GM04504 (cell line): ENCODE measurements at places on chromosomes 1 and 21.
A peak's percentile ranks its signal among the peaks of the same experiment; 100 is the strongest.

DNA sequence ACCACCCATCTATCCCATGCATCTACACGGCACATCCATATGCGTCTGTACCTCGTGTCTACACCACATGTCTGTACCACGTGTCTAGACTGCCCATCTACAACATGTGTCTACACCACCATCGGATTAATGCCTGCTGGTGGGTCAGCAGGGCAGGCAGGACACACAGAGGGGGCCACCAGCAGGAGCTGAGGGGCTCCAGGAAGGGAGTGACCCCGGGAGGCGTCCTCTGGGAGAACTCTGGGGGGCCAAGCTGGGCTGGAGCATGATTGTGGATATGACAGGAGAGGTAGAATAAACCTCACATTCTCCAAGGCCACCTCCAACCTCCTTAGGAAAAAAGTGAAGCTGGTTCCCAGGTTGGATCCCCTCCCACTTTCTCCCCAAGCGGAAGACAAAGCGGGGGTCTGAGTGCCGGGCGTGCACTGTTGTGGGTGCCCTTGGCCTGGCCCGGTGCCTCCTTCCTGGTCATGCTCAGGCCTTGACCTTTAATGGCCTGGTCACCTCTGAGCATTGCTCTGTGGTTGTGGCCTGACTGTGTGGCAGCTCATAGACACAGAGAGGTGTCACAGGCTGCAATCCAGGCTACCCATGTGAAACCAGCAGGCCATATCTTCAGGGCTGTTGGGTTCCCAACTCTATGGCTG lies 881 bp upstream of the ACTRT2 start:
- no peak for DNase-seq

DNA sequence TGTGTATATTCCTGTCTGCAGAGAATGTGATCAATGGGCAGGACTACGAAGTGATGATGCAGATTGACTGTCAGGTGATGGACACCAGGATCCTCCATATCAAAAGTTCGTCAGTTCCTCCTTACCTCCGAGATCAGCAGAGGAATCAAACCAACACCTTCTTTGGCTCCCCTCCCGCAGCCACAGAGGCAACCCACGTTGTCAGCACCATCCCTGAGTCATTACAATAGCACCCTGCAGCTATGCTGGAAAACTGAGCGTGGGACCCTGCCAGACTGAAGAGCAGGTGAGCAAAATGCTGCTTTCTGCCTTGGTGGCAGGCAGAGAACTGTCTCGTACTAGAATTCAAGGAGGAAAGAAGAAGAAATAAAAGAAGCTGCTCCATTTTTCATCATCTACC lies 65.2 kb downstream of the OLFML2B start:
- no peak for DNase-seq

- DNase-seq, result peak; percentile 47
Observed at GRCh38 chr1:11134251-11134897, 34.7 kb upstream of the EXOSC10 start.

DNA sequence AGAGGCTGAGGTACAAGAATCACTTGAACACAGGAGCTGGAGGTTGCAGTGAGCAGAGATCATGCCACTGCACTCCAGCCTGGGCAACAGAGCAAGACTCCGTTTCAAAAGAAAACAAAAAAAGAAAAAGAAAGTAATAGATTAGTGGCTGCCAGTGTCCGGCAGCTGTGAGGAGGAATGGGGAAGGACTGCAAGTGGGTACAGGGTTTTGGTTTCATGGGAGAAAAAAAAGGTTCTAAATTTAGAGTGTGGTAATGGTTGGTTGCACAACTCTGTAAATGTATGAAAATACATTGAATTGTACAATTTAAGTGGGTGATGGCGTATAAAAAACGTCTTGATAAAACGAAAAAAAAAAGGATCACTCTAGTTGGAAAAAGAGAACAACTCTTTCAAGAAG lies 6.7 kb downstream of the TAF1A start:
- DNase-seq, result no peak

DNA sequence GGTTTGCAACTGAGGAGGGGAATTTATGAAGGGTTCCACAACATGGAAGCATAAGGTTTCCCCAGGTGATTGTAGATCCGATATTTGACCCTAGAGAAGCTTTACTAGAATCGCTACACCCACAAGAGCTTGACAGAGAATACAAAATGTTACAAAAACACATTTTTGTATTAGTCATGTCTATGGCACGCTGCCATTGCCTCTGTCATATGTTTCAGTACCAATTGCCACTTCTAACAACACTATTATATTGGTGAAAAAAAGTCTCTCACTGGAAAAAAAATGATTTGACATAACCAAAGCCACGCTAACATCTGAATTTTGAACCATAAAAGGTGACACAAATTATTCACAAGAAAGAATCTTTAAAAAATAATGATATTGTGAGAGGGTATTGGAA lies 214.5 kb downstream of the KCNT2 start:
- DNase-seq, result peak; percentile 24

GRCh38 chr1:160638540-160638857 lies 8.3 kb downstream of the SLAMF1 start:
- no peak for DNase-seq

DNA sequence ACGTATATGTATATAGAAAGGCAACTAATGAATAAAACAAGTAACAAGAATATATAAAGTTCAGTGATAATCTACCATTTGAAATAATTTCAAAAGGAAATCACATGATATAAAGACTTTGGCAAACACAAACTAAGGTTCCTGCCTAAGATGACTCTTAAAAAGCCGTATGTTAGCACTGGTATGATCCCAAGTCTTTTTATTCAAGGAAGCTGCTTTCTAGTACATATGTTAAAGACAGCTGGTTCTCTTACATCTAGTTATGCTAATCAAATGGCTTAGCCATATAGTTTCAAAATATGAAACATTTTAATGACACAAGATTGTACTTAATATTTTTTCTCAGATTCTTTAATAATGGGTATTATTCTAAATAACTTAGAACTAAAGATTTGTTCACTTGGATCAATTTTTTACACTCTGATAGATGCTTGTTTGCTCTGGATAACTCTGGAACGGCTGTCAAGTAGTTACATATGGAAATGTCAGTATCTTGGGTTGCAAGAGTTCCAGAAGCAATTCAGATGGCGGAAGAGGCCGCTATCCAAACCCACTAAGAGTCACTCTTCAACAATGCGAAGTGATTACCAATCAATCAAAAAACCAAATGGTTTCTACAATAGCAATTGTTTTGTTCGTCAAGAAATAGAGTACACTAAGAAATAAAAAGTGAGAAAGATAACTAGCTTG lies 21.4 kb downstream of the STX6 start:
- no peak for DNase-seq

GRCh38 chr1:21633141-21633755 lies 35.9 kb downstream of the RAP1GAP start:
- DNase-seq, result no peak

GRCh38 chr1:221805121-221805520 lies 63.2 kb upstream of the DUSP10 start:
- DNase-seq, result no peak

DNA sequence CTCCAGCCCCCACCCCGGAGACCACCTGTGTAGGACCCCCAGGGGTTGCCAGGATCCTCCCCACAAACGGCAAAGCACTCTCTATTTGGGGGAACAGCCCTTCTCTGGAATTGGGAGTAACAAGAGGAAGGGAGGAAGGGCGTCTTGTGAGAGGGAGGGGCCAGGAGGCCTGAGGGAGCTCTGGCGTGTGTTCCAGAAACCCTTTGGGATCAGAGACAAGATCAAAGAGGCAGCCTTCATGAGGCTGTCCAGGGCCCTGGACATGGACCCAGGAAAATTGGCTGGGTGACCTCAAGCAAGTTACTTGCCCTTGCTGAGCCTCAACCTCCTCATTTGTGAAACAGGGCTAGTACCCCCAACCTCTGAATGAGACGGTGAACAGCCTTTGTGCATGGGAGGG lies 18.1 kb upstream of the ECE1 start:
- no peak for DNase-seq

DNA sequence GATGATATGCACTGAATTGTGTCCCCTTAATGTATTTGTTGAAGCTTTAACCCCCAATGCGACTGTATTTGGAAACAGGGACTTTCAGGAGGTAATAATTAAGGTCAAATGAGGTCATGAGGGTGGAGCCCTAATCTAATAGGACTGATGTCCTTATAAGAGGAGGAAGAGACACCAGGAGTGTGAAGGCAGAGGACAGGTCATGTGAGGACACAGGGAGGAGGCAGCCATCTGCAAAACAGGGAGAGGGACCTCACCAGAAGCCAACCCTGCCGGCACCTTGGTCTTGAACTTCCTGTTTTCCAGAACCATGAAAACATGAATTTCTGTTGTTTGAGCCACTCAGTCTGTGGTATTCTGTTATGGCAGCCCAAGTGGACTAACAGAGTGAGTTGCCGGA lies 15.3 kb downstream of the SYF2 start:
- DNase-seq, result no peak

DNA sequence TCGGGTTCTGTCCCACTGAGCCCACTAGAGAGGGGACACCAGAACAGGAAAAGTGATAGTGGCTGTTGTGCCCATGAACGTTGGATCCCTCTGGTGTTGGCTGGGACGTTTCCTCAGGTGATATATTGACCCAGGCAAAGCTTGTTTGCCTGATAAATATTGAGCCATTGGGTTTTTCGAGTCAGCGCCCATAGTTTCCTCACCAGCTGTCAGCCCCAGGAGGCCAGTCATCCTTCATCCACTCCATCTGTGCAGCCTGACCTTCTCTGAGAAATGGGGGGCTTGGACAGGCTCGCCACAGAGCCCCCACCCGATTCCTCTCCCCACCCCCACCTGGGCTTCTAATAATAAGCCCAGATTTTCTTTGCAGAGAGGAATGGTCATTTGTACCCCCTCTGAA lies 13.3 kb downstream of the DISP3 start:
- DNase-seq, result no peak

DNA sequence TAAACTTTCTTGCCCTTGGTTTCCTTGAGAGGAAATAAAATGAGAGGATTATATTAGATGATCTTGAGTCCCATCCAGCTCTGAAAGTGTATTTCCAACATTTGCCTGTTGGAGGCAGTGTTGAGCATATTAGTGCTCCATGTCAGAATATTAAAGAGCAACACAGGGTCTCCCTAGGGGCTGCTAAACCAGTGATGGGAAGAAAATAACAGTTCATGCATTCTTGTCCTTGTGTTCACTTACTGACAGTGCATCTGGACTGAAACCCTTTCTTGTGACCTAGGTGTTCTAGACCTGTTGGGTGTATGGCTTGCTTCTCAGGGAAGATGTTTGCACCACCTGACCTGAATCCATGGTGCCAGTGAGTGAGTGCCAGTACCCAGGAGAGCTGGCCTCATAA lies 124.7 kb upstream of the KIAA0040 start:
- no peak for DNase-seq

DNA sequence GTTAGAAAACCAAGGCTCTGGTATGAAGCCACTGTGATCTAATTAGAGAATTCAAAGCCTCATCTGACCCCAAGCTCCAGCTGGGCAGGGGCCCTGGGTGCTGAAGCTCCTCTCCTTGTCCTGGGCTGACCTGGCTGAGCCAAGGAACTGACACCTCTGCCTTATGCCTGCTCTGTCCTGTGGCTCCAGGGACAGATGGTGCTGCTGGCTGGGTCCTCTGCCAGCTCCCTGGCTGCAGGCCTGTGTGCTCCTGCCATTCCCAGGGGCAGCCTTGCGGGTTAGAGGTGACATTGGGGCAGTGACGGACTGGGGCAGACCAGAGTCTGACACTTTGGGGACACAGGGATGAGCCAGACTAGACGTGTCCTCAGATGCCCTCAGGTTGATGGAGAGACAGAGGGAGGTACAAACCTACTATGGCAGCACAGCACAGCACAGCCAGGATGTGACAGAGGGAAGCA lies 11.8 kb downstream of the ACOT11 start:
- DNase-seq, result no peak

GRCh38 chr1:154749078-154749760 lies 120.9 kb downstream of the KCNN3 start:
- DNase-seq, result peak; percentile 55

- DNase-seq, result no peak
Observed at GRCh38 chr1:23589585-23589986, 30.3 kb upstream of the ID3 start.

DNA sequence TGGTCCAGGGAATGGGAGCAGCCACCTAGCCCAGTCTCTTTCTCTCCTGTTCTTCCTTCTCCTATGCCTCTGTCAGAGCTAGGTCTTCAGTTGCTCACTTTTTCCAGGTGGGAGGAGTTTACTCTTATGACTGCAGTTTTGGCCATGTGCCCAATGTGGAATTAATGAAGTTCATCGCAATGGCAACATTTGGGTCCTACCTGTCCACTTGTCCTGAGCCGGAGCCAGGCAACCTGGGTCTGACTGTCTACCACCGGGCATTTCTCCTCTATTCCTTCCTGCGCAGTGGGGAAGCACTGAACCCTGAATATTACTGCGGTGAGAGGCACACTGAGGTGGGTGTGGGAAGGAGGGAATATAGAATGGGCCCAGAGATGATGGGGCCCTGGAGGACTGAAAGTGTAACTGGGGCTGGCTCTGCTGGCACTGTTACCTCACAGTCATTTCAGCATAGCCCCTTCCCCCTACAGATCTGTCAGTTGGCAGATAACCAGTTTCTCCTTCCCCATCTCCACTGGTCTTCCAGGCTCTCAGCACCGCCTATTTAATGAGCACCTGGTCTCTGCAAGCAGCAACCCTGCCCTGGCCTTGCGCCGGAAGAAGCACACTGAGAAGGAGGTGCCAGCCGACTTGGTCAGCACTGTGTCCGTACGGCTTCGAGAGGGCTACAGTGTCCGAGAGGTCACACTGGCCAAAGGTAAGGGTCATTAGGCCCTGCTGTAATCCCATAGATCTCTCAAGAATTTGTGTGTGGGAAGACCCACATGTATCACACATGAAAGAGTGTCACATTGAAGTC lies 30.1 kb downstream of the SZT2 start:
- DNase-seq, result no peak

DNA sequence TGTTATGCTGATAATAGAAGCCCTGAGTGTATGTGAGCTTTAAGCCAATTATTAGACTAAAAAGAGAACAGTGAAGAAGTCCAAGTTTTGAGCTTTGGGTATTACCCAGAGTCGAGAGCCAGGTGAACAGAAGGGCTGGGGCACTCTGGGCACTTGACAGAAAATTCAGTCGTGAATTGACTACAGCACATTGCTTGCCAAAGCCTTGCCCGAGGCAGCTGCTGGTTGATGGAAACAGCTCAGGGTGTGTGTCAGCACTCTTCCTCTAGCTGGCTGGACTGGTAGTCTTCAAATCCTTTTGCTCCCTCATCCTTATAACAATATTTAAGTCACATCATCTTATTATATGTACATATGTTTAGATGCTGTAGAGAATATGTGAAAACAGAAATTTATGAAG lies 21.3 kb downstream of the PDE4B start:
- DNase-seq, result peak; percentile 21
